ENCODE measurements at places on chromosomes 1 and 21. TPM values are rescaled to one million over a fixed set of nuclear protein-coding genes. Genes with fewer than 3 reads are reported as not detected.

DNA sequence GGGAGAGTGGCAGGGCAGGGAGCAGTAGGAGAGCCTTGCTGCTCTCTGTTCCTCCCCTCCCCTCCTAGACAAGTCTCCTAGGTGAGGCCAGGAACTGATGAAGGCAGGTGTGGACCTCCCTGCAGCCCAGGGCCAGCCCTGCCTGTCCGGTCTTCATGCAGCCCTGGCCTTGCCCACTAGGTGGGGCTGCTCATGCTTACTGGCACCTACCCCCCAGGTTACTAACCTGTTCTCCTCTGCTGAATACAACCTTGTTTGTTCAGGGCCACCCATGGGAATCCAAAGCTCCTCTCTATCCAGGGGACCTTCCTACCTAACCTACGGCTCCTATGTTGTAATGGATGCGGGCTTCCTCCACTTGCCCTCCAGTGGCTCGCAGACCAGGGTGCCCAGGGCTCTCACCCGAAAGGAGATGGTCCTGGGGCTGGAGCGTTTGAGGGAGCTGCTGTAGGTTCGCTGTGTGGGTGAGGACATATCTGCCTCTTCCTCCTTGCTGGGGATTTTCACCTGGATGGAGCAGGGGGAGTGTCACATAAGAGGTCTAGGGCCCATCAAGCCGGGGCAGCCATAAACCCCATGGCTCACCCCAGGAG lies 7.9 kb upstream of the TNNT2 start:
- no peak for DNase-seq

DNA sequence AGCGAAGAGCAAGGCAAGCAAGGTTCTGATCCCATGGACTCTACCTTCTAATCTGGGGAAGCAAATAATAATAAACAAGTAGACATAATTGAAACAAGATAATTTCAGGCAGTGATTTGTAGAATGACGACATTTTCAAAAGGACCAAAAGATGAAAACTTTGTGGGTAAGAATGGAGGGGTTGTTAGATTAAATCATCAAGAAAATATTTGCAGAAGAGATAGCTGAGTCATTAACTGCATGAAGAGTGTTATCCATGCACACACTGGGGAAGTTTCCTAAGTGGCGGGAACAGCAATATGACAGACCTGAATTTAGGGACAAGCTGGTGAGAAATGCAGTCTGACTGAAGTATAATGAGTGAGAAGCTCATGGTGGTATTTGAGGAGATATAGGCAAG lies 583.1 kb upstream of the RGS18 start:
- DNase-seq: no peak

GRCh38 chr1:246508897-246509688 lies 2.0 kb upstream of the SMYD3 start:
- DNase-seq: no peak

The PEAR1 gene
- total RNA-seq: 0.42 TPM

The DENND2C gene
- 1.1 TPM for total RNA-seq

- no peak for DNase-seq
Observed at GRCh38 chr1:203289982-203290260, 15.4 kb upstream of the BTG2 start.

DNA sequence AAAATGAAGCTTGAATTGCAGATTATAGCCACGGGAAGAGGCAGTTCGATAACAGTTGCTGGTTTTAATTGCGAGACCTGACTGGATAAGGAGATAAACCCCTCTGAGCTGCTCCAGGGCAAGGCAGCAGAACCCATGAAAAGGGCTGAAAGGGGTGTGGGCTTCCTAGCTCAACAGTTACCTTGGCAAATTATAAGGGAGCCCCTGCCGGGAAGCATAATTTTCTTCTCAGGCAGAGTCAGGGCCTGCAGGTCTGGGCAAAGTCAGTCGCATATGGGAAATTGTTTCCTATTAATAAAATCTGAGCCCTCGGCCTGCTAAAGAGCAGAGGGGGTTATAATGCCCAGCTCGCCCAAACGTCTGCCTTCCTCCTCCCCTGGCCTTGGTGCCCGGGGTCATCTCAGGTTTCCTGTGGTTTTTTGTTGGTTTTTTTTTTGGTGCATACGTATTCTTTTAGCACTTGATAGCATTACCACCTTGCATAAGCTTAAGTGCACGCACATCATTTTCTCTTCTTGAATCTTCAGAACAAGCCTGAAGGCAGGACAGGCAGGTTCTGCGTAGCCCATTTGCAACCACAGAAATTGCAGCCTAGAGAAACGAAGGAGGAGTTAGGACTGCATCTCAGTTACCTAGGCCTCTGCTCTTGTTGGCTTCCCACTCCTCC lies 33.9 kb upstream of the SELENON start:
- no peak for DNase-seq

The NEXN gene
- total RNA-seq: 4.5 TPM

DNA sequence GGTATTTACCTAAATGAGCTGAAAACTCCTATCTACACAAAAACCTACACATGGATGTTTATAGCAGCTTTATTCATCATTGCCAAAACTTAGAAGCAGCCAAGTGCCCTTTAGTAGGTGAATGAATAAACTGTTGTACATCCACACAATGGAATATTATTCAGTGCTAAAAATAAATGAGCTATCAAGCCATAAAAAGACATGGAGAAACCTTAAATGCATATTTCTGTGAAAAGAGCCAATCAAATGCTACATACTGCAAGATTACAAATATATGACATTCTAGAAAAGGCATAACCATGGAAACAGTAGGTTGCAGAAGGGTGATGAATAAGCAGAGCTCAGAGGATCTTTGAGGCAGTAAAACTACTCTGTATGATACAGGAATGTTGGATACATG lies 23.3 kb downstream of the ABCB10 start:
- no peak for DNase-seq

- DNase-seq: no peak
Observed at GRCh38 chr1:3506041-3506440, 51.6 kb downstream of the ARHGEF16 start.

The BMP8A gene
- not detected for total RNA-seq

DNA sequence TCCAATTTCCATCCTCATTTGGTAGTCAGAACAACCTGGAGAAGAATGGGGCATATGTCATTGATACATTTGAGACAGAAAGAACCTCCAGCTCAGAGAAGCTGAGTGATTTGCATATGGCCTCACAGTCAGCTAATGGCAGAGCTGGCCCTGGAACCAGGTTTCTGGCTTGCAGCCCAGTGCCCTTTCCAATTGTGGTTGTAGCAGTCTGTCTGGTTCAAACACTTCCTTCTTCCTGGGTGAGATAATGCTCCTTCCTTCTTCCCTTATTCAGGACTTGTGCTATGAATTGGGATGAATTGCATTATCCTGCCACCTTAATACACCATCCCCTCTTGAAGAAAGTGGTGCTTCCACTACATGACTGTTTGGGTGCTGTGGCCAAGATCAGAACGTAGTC lies 24.2 kb downstream of the SLC5A9 start:
- DNase-seq: no peak

DNA sequence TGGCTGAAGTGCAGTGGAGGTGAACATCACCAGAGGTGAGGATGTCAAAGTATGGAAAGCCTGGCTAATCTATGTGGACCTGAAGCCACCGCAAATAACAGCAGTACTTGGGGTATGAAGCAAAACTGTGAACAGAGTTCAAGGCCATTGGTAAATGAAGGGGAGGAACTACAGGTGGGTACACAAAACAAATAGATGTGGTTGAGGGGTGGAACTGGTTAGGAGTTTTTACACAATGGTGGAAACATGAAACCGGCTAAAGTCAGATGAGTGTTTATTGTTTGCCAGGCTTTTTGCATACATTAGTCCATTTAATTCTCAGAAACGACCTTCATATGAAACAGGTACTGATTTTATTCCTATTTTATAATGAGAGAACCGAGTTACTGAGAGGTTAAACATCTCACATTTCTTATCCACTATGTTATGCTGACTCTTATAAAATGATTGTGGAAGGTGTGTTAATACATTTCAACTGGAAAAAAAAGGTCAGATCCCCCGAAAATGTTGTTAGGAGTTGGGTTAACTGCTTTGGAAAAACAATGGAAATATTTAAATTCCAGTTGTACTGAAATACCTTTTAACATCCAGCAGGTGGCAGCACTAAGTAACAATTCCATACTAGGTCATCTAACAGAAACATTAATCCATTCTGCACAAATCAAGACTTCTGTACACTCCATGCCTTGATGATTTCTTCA lies 44.3 kb upstream of the GTF2B start:
- no peak for DNase-seq

Measured in T-helper 17 cell (primary cell).